Endothelial cell of umbilical vein (primary cell): ENCODE measurements at places on chromosomes 13 and 19. TPM values are rescaled to one million over a fixed set of nuclear protein-coding genes. Genes with fewer than 3 reads are reported as not detected.

GRCh38 chr13:25701304-25701703, 329.5 kb downstream of the ATP8A2 start:
- H3K4me1 ChIP-seq, result no peaks in the 10 kb centered on the region
- H3K4me3 ChIP-seq, result no peak overlapping the region
- DNase-seq, result no peak
- no peak overlapping the region for H3K27ac ChIP-seq
- H3K27me3 ChIP-seq, result peaks cover 5% of the 10 kb centered on the region

DNA sequence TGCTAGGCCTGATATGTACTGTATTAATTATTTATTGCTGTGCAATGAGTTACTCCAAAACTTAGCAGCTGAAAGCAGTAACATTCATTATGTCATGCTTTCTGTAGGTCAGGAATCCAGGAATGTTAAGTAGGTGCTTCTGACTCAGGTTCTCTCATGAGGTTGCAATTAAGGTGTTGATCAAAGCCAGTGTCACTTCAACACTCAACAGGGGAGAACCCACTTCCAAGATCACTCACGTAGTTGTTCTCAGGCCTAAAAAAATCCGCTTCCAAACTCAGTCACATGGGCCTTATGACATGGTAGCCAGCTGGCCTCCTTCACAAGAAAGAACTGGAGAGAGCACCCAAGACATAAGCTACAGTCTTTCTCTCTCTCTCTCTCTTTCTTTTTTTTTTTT, 211.1 kb upstream of the NBEA start:
- no peaks in the 10 kb centered on the region for H3K36me3 ChIP-seq
- no peak overlapping the region for H3K27ac ChIP-seq
- H3K4me1 ChIP-seq, result no peaks in the 10 kb centered on the region
- no peaks in the 10 kb centered on the region for H3K27me3 ChIP-seq
- H3K4me3 ChIP-seq, result no peak overlapping the region

KLHL1 gene
- polyA plus RNA-seq, result not detected in 2 replicates

SPTBN4 gene
- 0.03 and 0.33 TPM in 2 replicates for polyA plus RNA-seq
